ENCODE measurements at places on chromosomes 12 and 14.
A peak's percentile ranks its signal among the peaks of the same experiment; 100 is the strongest.

DNA sequence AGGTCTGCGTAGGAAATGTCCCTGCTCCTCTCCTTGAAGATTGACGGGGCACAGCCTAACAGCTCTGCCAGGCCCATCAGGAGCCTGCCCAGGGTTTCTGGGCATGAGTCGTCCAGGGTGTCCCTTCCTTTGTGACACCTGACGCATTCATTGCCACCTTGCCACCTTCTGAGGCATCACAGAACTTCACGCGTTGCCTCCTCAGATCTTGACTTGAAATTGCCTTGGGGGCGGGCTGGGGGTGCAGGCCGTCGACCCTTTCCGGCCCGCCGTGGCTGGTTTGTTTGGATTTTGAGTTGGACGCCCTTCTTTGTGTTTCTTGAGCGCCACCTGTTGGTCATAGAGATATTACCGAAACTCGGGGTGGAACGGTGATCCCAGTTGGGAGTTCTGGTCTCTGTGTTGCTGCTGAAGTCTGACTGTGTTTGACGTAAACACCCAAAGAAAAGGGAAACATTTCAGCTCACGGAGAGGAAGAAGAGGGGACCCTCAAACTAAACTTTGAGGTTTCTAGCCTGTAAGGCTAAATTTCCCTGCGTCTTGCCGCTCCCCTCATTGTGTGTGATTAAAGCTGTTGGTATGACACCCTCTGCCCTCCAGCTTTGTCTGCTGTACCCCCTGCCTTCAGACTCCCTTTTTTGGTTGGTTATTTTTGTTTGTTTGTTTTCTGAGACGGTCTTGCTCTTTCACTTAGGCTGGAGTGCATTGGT, 44.6 kb downstream of the MLXIP start:
- no peak for DNase-seq

DNA sequence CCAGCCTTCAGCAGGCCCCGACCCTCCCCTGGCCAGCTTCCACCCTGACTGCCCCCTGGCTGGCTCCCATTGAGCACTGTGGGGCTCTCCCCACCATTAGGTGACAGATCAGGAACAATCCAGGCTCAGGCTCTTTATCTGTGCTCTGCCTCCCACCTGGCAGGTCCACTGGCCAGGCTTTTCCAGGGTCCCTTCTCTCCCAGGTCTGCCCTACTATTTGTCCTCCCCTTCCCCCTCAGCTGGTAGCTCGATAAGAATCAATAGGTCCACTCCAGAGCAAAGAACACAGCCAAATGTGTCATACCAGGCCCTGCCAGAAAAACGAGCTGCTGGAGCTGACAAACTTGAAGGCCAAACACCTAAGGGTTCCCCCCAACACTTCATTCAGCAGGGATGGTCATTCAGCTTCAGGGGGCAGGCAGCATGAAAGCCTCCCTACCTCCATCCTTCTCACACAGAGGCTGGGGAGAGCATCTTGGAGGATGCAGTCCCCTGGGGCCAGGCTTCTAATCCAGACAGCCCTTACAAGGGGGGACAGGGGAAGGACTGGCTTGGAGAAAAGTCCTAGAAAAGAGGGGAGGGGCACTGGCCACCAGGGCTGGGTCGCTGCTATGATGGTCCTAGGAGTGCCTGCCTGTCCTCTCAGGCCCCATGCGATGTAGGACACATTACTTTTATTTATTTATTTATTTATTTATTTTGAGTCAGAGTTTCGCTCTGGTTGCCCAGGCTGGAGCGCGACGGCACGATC, 1.9 kb upstream of the KRT18 start:
- DNase-seq: no peak

DNA sequence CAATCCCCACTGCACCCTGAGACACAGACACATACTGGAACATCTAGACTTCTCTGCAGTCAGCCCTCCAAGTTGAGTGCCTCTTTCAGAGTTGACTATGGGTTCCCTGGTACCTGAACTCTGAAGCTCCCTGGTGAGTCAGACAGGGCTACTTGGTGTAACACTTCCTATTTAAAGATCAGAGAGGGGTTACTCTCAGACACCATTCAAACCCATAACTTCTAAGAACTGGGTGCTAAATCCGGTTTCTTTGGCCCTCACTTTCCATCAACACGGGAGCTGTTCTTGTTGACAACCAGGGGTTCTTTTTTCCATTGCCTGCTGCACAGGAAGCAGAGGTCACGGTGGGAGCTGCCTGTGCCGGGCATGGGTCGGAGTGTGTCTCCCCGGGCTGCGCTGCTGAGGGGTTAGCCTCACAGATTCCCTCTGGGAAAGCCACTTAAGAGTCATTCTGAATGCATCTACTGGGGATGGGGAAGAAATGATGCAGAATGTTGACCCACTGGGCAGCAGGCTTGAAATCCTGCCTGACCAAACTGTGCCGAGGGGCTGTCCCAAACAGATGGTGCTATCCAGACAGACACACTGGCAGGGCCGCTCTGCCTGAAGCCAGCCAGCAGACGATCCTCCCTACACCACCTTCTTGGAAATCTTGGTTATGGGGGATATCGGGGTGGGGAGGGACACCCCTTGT, 74.1 kb downstream of the PITPNM2 start:
- no peak for DNase-seq

DNA sequence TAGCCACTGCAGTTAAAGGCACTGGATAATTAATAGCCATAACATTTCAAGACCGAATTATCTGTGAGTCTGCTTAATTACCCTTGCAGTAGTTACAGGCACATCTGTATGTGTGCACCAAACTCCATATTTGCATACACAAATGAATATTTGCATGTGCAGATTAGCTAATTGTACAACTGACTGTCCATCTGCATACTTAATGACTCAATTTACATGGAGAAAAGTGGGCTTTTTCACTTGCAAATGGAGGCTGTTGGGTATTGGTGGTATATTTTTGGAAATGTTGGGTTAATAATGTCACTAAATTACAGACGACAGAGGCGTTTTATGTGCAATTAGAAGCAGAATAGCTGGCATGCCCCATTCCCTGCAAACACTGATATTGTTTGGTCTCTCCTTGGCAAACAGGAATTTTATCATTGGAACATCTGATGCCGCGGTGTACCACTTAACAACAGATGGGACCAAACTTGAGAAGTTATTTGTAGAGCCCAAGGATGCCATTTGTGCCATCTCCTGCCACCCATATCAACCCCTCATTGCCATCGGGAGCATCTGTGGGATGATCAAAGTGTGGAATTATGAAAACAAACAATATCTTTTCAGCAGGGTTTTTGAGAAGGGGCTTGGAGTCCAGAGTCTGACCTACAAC, 39.6 kb downstream of the CFAP251 start:
- no peak for DNase-seq

DNA sequence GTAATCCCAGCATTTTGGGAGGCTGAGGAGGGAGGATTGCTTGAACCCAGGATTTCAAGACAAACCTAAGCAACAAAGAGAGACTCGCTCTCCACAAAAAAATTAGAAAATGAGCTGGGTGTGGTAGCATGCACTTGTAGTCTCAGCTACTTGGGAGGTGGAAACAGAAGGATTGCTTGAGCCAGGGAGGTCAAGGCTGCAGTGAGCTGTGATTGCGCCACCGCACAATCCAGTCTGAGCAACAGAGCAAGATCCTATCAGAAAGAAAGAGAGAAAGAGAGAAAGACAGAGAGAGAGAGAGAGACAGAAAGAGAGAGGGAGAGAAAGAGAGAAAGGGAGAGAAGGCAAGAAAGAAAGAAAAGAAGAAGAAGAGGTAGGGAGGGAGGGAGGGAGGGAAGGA, 37.0 kb downstream of the TDG start:
- DNase-seq: no peak

GRCh38 chr12:3987571-3987970, 114.4 kb upstream of the PARP11 start:
- no peak for DNase-seq

- no peak for DNase-seq
Observed at GRCh38 chr14:91416744-91417119, 888 bp downstream of the CCDC88C start.

DNA sequence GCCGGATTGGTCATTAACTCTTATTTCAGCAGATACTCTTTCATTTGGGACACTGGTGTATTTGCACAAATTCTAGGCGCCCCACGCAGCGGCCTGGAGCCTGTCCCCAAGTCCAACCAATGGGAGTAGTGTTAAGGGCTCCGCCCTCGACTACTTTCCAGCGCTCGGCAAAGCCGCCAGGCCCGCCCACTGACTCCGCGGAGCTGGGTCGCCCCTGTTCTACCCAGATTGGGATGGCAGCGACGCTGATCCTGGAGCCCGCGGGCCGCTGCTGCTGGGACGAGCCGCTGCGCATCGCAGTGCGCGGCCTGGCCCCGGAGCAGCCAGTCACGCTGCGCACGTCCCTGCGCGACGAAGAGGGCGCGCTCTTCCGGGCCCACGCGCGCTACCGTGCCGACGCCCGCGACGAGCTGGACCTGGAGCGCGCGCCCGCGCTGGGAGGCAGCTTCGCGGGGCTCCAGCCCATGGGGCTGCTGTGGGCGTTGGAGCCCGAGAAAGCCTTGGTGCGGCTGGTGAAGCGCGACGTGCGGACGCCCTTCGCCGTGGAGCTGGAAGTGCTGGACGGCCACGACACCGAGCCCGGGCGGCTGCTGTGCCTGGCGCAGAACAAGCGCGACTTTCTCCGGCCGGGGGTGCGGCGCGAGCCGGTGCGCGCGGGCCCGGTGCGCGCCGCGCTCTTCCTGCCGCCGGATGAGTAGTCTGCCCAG, at the start of gene ACOT6:
Gene ACOT6, plus strand, starts transcription at position 179 of the 707 bp plus-strand sequence. Its CDS starts 55 bp downstream, at position 234.
- DNase-seq: peak; percentile 20

Data from NCI-H524 treated with DMSO at 0.1 percent for 48 hours (cell line).